ENCODE measurements at places on chromosomes 3 and 15. TPM values are rescaled to one million over a fixed set of nuclear protein-coding genes. Genes with fewer than 3 reads are reported as not detected.

The GASK1A gene
- total RNA-seq = not detected

The GUCA1C gene
- not detected for total RNA-seq

The IL12A gene
- 1.4 TPM for total RNA-seq

The CFAP92 gene
- 0.15 TPM for total RNA-seq

The STRA6 gene
- total RNA-seq = not detected

The OR5K2 gene
- not detected for total RNA-seq
